ENCODE measurements at places on chromosomes 1 and 21.
A peak's percentile ranks its signal among the peaks of the same experiment; 100 is the strongest.

DNA sequence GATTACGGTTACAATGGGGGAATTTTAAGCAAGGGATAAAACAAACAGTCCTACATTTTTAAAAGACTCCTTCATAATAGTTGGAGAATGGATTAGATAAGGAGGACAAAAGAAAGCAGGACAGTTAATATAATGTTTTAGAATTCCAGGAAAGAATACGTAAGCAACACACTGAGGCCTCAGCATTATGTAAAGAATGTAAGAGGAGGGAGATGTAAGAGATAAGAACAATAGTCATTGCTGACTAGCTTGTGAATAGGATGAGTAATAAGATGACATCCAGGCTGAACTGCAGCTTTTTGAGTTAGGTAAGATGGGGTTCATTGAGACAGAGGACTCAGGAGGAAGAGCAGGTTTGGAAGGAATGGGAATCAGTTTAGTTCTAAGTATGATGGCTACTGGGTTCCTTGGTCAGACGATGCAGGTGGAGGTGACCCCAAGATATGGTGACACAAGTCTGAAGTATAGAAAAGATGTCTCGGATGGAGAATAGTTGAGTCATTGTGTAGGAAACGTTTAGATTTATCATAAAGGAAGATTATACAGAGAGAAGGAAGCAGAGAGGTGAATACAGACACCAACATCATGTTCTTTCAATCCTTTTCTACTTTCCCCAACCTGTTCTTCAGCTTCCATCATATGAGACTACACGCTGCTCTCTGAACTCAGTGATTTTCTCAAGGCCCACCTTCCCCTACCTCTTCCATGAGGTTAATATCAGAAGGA lies 372.8 kb downstream of the PTBP2 start:
- H3K4me3 ChIP-seq, result no peak overlapping the region
- peaks cover 10% of the 10 kb centered on the region for H3K36me3 ChIP-seq
- DNase-seq, result no peak
- H3K27me3 ChIP-seq, result no peaks in the 10 kb centered on the region
- no peaks in the 10 kb centered on the region for H3K4me1 ChIP-seq

DNA sequence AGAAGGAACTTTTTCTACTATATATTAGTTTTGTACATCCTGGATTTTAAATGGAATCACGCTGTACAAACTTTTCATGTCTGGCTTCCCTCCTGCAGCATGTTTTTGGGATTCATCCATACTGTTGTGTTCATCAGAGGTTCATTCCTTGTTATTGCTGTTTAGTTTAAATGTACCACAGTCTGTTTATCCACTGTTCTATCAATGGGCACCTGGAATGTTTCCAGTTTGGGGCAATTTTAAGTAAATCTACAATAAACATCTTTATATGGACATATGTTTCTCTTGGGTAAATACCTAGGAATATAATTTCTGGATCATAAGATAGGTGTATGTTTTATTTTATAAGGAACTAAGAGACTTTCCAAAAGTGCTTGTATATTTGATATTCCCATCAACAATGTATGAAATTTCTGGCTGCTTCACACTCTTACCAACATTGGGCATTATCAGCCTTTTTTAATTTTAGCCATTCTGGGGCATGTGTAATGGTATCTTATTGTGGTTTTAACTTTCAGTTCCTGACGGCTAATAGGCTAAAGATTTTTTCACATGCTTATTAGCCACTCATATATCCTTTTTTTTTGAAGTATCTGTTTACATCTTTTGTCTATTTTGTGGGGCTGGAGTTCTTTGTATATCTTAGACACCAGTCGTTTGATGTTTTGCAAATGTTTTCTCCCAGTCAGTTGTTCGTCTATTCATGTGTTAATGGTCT lies 48.8 kb downstream of the RPS6KC1 start:
- H3K27me3 ChIP-seq, result no peaks in the 10 kb centered on the region
- peaks cover 5% of the 10 kb centered on the region for H3K36me3 ChIP-seq
- DNase-seq, result no peak
- H3K4me3 ChIP-seq, result no peak overlapping the region
- no peaks in the 10 kb centered on the region for H3K4me1 ChIP-seq

- no peaks in the 10 kb centered on the region for H3K4me1 ChIP-seq
- H3K27me3 ChIP-seq, result no peaks in the 10 kb centered on the region
- no peak overlapping the region for H3K4me3 ChIP-seq
- no peak overlapping the region for H3K27ac ChIP-seq
These were observed 42.6 kb upstream of the PTGS2 start for GRCh38 chr1:186722711-186723309.

GRCh38 chr1:18632783-18633421 lies 2.3 kb downstream of the PAX7 start:
- DNase-seq, result peak; percentile 32
- peaks cover 6% of the 10 kb centered on the region for H3K4me1 ChIP-seq
- H3K4me3 ChIP-seq, result no peak overlapping the region
- H3K27ac ChIP-seq, result peak overlapping the region; percentile 65
- peaks cover 9% of the 10 kb centered on the region for H3K36me3 ChIP-seq
- H3K27me3 ChIP-seq, result peaks cover 100% of the 10 kb centered on the region

DNA sequence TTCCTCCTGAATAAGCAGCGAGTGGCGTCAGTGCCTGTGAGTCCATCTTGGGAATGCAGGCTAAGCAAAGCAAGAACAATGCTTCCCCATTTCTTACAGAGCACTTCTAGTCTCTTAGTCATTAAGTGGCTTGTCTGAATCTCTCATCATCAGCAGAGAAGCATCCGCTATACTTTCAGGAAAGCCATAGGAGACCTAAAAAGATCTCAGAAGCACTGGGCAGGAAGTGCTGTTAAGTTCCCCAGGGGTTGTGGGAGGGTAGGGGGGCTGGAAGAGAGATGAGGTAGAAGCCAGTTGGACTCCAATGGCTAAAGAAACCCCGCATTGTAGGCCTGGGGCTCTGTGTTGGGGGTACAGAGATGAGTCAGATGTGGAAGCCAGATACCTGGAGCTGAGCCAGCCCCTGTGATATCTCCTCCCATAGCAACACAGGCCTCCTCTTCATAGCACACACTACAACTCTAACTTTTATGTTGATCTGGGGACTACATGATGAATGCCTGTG lies 44.9 kb downstream of the SYT6 start:
- no peak overlapping the region for H3K4me3 ChIP-seq
- no peak for DNase-seq
- no peak overlapping the region for H3K27ac ChIP-seq
- no peaks in the 10 kb centered on the region for H3K36me3 ChIP-seq

- peak overlapping the region; percentile 85 for H3K4me3 ChIP-seq
- H3K36me3 ChIP-seq, result peaks cover 12% of the 10 kb centered on the region
- no peak overlapping the region for H3K27ac ChIP-seq
- DNase-seq, result no peak
- peaks cover 49% of the 10 kb centered on the region for H3K4me1 ChIP-seq
These were observed 2.8 kb downstream of the MAN1A2 start for GRCh38 chr1:117370071-117370470.

DNA sequence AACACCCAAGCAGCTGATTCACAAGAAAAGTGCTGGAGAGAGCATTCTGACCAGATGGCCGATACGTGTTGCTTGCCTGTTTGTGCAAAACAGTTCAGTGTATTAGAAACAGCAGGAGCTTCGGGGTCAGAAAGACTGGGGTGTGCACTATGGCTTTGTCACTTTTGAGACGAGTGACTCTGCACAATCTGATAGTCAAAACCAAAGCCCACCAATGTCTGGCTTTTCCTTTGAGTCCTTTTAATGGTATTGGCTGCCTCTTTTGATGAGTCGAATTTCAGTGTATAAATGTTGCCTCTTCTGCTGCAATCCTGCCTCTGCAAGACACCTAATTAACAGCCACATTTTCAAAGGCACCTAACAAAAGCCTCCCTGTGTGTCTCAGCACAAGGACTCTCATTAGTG lies 444.6 kb downstream of the AJAP1 start:
- H3K4me3 ChIP-seq, result no peak overlapping the region
- no peak for DNase-seq
- H3K27me3 ChIP-seq, result no peaks in the 10 kb centered on the region
- no peak overlapping the region for H3K27ac ChIP-seq

GRCh38 chr1:150127868-150128267 lies 21.8 kb upstream of the PLEKHO1 start:
- no peaks in the 10 kb centered on the region for H3K4me1 ChIP-seq
- no peak overlapping the region for H3K27ac ChIP-seq
- H3K4me3 ChIP-seq, result no peak overlapping the region

DNA sequence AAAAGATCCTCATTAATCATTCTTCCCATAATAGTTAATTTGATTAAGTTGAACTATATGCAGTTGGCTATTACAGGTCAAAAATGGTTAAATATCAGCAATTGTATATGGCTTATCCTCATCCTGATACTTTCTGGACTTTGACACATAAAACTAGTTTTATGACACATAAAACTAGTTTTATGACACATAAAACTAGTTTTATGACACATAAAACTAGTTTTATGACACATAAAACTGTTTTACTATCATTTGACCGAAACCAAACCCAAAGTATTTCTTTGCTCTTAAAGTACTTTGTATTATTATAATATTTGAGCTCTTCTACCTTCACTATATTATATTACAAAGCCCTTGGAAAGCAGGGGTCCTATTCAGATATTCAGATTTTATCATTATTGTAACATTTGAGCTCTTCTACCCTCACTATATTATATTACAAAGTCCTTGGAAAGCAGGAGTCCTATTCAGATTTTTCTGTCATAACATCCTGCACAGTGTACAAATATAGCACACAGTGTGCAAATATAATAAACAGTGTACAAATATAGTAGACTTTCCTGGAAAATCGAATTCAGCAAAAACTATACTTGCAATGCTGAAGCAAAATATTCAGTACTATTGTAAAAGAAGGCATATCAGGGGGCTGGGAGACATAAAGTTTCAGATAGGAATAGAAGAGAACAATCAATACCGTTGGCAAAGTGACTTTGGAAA lies 53.0 kb downstream of the NVL start:
- H3K27me3 ChIP-seq, result no peaks in the 10 kb centered on the region
- no peak overlapping the region for H3K27ac ChIP-seq
- H3K4me3 ChIP-seq, result no peak overlapping the region
- peaks cover 10% of the 10 kb centered on the region for H3K4me1 ChIP-seq
- DNase-seq, result no peak

DNA sequence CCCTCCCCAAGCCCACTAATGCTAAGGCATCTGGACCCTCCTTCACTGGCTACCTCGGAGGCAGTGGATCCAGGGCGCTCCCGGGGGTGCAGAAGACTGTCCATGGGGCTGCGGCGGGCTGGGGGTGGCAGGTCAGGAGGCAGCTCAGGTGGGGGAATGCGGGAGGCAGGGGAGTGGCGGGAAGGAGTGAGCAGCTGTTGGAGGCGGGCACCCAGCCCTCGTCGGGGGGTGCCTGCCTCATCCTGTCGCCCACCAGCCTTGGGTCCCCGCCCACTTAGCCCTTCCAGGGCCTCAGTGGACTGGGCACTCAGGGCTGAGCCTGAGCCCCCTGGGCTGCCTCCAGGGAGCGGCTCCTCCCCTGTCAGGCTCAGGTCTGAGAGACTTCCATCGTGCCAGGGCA lies 10.7 kb upstream of the GATAD2B start:
- peak; percentile 11 for DNase-seq
- H3K27ac ChIP-seq, result no peak overlapping the region
- peaks cover 5% of the 10 kb centered on the region for H3K4me1 ChIP-seq
- H3K4me3 ChIP-seq, result no peak overlapping the region

DNA sequence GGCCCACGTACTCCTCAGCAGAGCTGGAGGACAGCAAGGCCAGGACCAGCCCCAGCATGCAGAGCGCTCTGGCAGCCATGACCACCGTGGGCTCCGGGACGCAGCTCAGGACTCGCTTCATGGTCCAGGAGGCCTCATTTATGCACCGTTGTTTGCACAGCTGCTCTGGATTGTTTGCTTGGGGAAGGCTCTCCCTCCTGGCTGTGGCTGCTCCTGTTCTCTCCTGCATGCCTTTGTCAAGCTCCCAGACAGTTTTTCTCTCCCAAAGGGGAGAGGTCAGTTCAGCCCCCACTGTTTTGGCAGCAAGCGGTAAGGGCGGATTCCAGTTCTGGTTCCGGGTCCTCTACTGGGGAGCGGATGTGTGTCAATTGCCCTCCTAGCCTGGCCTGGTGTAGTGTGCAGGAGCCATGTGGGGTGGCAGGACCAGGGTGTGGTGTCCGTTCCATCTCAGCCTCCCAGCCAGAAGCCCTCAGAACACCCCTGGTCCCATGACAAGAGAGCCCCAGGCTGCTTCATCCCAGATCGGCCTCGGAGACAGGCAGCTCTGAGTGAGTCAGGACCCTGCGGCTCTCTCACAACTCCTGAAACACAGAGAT lies at the start of gene TFF3:
Gene TFF3 (minus strand): TSS at position 114 of the 596 bp plus-strand sequence. CDS start 35 bp downstream, at position 79.
- no peak within 1 kb of the TSS for H3K4me3 ChIP-seq
- H3K4me1 ChIP-seq, result peaks cover 4% of the 10 kb centered on the region
- peaks cover 14% of the 10 kb centered on the region for H3K27me3 ChIP-seq
- DNase-seq, result no peak

DNA sequence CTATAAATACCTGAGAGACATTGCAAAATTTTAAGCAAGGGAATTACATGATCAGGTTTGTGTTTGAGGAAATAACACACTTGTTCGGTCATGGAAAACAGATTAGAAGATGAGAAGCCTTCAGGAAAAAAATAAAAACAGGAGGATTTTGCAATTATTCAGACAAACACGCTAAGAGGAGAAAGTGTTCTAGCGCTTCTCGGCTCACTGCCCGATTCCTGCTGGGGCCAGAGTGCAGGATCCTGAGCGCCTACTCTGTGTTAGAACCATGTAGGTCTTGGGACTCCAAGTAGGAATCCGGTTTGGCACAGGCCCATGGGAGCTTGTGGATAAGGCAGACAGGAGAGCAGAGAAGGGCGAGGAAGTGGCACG lies 8.1 kb upstream of the PRELP start:
- peak overlapping the region; percentile 50 for H3K27ac ChIP-seq
- H3K36me3 ChIP-seq, result no peaks in the 10 kb centered on the region
- no peak for DNase-seq
- H3K4me3 ChIP-seq, result no peak overlapping the region

All from activated naive CD4-positive, alpha-beta T cell treated with anti-CD3 and anti-CD28 coated beads, Interleukin-2, amount 10 ng/mL, durations not matched to agents 7 days and 5 days (primary cell).